ENCODE measurements at places on chromosomes 16 and 17. TPM values are rescaled to one million over a fixed set of nuclear protein-coding genes. Genes with fewer than 3 reads are reported as not detected.

Gene CREBBP
- 224 TPM for total RNA-seq

Gene AP1G1
- 188 TPM for total RNA-seq

Gene ALDH3A1
- total RNA-seq: not detected

Gene PERCC1
- total RNA-seq: 0.83 TPM

Gene KRTAP4-9
- total RNA-seq: not detected

Gene PRPSAP2
- total RNA-seq: 48.2 TPM

Gene HYDIN
- total RNA-seq: 0.82 TPM

Gene LGALS9
- 102 TPM for total RNA-seq

Gene CIAPIN1
- total RNA-seq: 41.1 TPM

Gene COL1A1
- 2.6 TPM for total RNA-seq

Gene MPV17L
- total RNA-seq: not detected

Gene GNAO1
- 1.1 TPM for total RNA-seq

Gene C16orf87
- total RNA-seq: 23.0 TPM

Gene BRIP1
- total RNA-seq: 3.7 TPM

Gene TMC5
- total RNA-seq: not detected

Gene SRCIN1
- total RNA-seq: not detected

Gene SEZ6L2
- total RNA-seq: not detected

Gene KRT39
- not detected for total RNA-seq

Gene LRRC46
- total RNA-seq: 1.7 TPM

Gene SYCE1L
- 12.7 TPM for total RNA-seq

Gene CCDC200
- 1.5 TPM for total RNA-seq

Gene ZG16
- not detected for total RNA-seq

Gene CEP112
- total RNA-seq: 0.60 TPM

Gene SLC5A2
- total RNA-seq: 0.96 TPM

Gene TOP2A
- 2.0 TPM for total RNA-seq

Gene SCRN2
- 35.7 TPM for total RNA-seq

Gene SLFN13
- 182 TPM for total RNA-seq

Gene KRTAP1-5
- total RNA-seq: not detected

Gene HSF5
- 0.94 TPM for total RNA-seq

Gene PPL
- not detected for total RNA-seq

Gene CDH1
- not detected for total RNA-seq

Gene OR1A1
- total RNA-seq: not detected

Gene SDR42E1
- 8.5 TPM for total RNA-seq

Gene GRN
- total RNA-seq: 69.8 TPM

Gene MTSS2
- total RNA-seq: 4.4 TPM

Gene TMED6
- total RNA-seq: 1.6 TPM

Gene TMEM235
- total RNA-seq: not detected

Gene NLGN2
- total RNA-seq: 3.1 TPM

Gene LDHD
- 1.3 TPM for total RNA-seq

Gene LUC7L3
- total RNA-seq: 213 TPM

Gene AANAT
- 0.28 TPM for total RNA-seq

Gene KRT16
- not detected for total RNA-seq

Gene PDIA2
- total RNA-seq: not detected

Gene MYH13
- total RNA-seq: not detected

Gene PRSS22
- 3.3 TPM for total RNA-seq

Gene ABCC11
- 0.20 TPM for total RNA-seq

Gene PTX4
- total RNA-seq: not detected

Gene NPIPB13
- 17.0 TPM for total RNA-seq

Gene CES5A
- not detected for total RNA-seq

Gene C1QTNF1
- 0.28 TPM for total RNA-seq

Gene C16orf96
- total RNA-seq: 0.43 TPM

Gene CBLN1
- not detected for total RNA-seq
